CD4-positive, alpha-beta T cell treated with Interleukin-4 for 1 hour (primary cell): ENCODE measurements at places on chromosomes 5 and 9.

GRCh38 chr9:125911861-125912644 is 164.9 kb downstream of the PBX3 start:
- DNase-seq: no peak

DNA sequence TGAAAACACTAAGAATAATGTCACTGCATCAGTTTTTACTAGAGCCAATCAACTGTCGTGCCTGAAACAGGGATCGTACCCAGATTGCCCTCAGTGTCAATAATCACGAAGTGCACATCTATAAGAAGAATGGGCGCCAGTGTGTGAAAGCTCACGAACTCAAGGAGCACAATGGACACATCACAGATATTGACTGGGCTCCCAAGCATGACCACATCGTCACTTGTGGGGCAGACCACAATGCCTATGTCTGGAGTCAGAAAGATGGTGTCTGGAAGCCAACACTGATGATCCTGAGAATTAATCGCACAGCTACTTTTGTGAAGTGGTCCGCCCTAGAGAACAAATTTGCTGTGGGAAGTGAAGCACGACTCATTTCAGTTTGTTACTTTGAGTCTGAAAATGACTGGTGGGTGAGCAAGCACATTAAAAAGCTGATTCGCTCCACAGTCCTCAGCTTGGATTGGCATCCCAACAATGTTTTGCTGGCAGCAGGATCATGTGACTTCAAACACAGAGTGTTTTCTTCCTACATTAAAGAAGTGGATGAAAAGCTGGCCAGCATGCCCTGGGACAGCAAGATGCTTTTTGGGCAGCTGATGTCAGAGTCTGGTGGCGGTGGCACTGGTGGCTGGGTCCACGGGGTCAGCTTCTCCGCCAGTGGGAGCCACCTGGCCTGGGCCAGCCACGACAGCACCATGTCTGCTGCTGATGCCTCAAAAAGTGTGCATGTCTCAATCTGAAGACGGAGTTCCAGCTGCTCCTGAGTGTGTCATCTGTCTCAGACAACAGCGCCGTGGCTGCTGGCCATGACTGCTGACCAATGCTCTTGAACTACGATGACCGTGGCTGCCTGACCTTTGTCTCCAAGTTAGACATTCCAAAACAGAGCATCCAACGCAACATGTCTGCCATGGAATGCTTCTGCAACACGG is 32.2 kb downstream of the NSA2 start:
- no peak for DNase-seq

- DNase-seq: no peak
Measured at GRCh38 chr9:111375817-111376564, 46.0 kb upstream of the OR2K2 start.

DNA sequence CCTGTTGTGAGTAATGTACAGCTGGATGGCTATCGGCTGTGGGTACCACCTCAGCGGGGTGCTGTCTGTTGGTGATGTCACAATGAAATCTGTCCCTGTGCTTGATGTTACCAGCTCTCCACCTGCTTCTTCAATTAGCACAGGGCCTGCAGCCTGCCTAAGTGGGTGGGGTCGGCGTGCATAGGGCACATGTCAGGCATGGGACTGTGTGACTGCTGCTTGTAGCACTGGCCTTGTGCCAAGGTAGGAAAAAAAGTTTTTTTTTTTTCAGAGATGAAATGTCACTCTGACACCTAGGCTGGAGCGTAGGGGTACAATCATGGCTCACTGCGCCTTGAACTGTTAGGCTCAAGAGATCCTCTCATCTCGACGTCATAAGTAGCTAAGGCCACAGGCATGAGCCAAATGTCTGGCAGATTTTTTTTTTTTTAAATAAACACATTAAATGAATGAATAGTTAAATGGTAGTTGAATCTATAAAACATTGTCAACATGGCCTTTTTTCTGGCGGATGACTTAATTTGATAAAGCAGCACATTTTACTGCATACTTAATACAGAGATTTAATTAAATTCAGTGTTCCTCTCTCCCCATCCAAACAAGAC is 222.5 kb downstream of the NXNL2 start:
- no peak for DNase-seq
